ENCODE measurements at places on chromosomes 11 and 22.

DNA sequence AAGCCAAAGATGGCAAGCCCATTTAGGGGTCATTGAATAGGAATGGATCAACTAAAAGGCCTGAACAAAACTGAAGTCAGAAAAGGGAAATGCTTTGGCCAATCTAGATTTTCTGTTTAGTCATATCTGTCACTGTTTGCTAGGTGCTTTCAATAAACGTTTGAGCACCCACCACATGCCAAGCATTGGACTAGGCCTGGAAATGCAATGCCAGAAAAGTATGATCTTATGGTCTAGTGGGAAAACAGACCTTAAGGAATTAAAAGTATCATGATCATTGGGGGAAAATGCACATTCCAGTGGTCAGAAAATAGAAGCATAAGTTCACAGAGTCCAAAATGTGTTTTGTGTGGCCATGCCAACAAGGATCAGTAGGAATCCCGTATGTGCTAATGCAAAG lies 76.8 kb upstream of the BIRC3 start:
- DNase-seq = no peak

GRCh38 chr22:49087198-49087597 lies 740.5 kb downstream of the BRD1 start:
- no peak for DNase-seq

- no peak for DNase-seq
Observed at GRCh38 chr11:112345166-112345565, 84.5 kb upstream of the PLET1 start.

DNA sequence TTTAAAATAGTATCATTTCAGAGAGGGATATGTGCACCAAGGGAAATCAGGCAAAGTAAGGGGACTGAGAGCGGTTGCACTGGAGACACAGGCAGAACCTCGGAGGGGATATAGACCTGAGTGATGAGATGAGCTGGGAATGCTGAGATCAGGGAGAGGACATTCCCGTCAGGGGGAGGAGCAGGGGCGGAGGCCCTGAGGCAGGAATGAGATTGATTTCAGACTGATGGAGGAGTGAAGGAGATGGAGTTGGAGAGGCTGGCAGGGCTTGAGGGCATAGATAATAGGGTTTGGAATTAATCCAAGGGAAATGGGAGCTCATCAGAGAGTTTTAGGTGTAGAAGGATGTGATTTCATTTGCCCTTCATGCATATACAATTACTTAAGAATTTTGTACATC lies 13.2 kb downstream of the CD6 start:
- DNase-seq = no peak

- DNase-seq = no peak
Observed at GRCh38 chr11:12160680-12161079, 50.3 kb downstream of the MICAL2 start.

GRCh38 chr11:20933086-20933485 lies 263.7 kb downstream of the NELL1 start:
- no peak for DNase-seq

DNA sequence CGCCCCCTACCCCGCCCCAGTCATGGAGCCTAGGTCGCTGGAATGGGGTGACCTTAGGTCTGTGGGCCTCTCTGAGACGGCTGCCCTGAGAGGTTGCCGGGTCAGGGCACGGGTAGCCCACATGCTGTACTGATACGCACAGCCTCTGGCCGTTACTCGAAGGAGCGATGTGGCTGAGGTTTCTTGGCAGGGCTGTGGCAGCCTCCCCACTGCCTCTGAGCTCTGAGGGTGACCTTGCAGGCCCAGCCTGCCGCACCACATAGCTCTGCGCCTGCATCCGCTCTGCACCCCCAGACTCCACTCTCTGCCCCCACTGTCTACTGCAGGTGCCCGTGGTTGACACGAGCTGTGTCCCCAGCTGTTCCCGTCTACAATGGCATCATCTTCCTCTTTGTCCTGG lies 7.3 kb downstream of the ZDHHC8 start:
- DNase-seq = no peak

- no peak for DNase-seq
Observed at GRCh38 chr22:44181912-44182587, 1.3 kb downstream of the PARVG start.

- DNase-seq = no peak
Observed at GRCh38 chr22:50705219-50705691, 32.6 kb downstream of the SHANK3 start.

DNA sequence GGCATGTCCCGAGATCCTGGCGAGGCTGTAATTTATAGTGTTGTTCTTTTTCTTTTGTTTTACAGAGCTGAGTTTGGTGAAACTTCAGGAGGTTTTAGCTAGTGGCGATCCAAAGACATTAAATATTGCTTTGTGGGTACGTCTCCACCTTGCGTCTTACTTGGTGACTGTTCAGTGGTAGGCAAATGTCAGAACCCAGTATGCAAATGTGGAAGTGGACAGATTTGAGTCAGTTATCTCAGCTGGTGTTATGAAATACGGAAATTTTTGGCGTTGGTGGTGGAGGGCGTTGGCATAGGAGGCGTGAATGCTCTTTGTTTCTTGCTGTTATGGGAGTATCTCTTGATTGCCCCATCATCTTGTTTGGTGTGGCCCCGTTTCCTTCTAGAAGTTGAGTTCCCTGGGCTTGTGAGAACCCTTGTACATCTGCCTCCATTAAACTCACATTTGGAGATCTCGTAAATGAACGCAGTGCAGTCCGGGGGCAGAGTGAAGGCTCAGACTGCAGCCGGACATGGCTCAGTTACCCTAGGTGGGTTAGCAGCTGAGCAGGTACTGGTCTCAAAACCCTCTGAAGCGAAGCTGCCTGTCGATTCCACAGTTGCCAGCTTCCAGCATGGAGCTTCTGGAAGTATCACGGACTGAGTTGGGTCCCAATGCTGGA lies 39.9 kb downstream of the PTPRJ start:
- DNase-seq = no peak

- no peak for DNase-seq
Observed at GRCh38 chr11:11480971-11481370, 127.9 kb upstream of the CSNK2A3 start.

DNA sequence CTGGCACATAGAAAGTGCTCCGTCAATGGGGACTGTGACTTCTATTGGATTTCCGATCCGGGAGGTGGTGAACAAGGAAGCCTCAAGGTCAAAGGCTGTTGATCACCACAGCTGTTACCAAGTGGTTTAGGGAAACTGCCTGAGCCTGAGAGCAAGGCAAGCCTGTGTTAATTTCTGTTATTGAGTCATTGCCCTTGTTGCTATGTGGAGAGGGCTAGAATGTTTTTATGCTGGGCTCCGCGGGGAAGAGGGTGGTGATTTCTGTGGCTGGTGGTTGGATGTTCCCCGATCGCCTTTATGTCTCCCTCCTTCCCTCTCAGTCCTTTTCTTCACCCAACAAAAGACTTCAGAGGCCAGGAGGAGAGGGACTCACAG lies 108.5 kb upstream of the ALX4 start:
- DNase-seq = no peak

- DNase-seq = peak; percentile 100
Observed at GRCh38 chr11:1830322-1831223, 4.2 kb upstream of the SYT8 start.

- no peak for DNase-seq
Observed at GRCh38 chr11:95324826-95325225, 93.8 kb upstream of the SESN3 start.

GRCh38 chr11:35116762-35117640 lies 22.0 kb upstream of the CD44 start:
- DNase-seq = no peak

DNA sequence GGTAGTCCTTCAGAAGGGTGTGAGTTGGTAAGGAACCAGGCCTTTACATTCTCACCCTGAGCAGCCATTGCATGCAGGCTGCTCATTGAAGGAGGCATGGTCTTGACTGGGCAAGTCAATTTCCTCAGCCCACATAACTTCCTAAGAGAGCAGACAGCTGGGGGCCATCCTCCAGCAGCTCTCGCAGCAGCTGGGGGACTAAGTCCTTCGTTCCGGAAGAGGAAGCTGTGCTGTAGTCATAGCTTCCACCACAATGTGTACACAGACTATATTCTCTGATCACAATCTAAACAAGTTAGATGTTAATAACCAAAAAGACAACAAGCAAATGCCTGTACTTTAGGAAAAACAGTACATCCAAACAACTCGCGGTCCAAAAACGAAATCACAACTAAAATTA lies 30.1 kb upstream of the MPPED1 start:
- no peak for DNase-seq

DNA sequence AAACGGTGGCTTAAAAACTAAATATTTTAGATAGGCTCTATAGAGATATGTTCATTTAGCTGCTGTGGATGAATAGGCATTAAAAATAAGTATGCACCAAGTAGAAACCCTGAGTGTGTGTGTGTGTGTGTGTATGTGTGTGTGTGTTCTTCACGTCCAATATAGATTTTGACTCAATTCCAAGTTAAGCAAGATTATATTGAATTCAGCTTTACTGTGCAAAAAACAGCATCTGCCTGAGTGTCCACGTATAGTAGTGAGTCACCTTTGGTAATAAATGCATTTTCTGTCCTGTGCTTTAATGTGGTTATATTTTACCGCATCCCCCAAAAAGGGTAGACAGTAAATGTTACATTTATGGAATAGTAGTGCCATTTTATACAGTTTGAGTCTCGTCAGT lies 71.2 kb downstream of the PDHX start:
- DNase-seq = no peak

DNA sequence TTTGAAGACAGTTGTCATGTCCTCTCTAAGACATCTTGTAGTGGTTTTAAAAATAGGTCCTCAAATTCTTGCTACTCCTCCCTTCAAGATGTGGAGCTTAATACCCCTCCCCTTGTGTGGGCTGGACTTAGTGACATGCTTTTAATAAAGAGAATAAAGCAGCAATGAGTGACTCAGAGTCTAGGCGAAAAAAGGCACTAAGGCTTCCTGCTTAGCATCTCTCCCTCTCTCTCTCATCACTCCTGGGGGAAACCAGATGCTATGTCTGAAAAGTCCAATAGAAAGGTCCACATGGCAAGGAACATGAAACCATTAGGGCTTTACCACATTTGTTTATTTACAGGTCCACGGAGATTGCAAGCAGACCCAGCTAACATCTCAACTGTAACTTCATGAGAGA lies 11.7 kb downstream of the SERGEF start:
- no peak for DNase-seq

GRCh38 chr11:121467471-121467870 lies 14.7 kb upstream of the SORL1-AS1 start:
- no peak for DNase-seq

GRCh38 chr11:2271077-2271326 lies 614 bp upstream of the ASCL2 start:
- DNase-seq = no peak

DNA sequence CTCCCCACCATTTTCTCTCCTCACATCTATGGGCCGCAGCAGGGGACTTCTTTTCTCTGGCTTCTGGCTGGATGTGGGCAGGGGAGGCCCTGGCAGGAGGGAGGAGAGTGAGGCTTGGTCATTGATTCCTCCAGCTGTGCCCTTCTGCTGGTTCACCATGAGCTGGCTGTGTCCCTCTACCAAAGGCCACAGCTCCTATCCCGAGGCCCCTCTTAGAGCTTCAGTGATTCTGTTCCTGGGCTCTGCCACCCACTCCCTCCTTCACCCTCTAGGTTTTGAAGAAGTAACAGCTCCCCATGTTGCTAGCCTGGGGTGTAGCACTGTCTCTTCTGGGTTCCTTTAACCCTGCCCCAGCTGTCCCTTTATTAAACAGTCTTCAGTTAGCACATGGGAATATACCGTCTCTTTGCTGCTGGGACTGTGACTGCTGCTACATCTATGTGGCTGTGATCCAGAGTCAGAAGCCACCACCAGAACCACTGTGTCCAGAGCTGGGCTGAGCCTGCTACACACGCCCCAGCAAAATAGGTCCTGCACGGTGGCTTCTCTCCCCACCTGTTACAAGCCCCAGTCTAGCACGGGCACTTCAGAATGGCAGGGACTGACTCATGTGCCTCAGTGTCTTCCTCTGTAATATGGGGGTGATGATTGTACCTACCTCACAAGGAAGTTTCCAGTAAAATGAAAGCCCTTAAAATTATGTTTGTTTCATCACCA lies 578 bp upstream of the PARVG start:
- DNase-seq = no peak

- no peak for DNase-seq
Observed at GRCh38 chr11:73753938-73754337, 6.9 kb downstream of the RAB6A start.

GRCh38 chr11:70872955-70873735 lies 379.2 kb downstream of the SHANK2 start:
- no peak for DNase-seq

DNA sequence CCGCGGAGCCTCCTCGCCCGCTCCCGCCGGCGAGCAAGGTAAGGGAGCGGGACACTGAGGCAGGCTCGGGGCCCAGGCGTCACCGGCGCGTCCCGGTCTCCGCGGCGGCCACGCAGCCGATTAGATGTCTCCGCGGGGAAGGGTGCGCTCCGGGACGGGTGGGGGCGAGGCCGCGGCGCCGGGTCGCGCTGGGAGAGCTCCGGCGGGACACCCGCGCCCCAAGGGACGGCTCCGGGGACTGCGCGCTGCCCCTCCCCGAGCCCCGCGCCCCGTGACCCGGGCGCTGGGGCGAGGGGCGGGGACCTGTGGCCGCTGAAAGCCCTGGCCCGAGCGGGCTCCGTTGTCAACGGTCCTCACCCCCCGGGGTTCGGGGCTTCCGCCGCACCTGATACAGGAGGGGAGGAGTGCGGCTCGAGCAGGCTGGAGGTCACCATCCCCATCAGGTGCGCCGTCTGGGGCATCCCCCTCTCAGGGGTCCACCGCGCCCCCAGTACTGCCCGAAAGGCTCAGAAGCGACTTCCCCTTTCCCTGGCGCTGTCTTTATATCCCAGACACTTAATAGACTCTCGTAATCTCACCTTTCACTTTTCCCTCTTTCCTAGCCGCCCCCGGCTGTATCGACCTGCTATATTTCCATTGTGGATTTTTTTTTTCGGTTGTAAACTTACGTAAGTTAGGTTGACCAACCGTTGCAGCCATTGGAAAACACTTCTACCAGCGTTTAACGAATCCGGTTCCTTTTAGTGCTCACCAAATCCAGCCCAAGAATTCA lies 573 bp downstream of the PPFIA1 start:
- no peak for DNase-seq

GRCh38 chr11:14668731-14669301 lies 25.2 kb downstream of the PDE3B start:
- no peak for DNase-seq

DNA sequence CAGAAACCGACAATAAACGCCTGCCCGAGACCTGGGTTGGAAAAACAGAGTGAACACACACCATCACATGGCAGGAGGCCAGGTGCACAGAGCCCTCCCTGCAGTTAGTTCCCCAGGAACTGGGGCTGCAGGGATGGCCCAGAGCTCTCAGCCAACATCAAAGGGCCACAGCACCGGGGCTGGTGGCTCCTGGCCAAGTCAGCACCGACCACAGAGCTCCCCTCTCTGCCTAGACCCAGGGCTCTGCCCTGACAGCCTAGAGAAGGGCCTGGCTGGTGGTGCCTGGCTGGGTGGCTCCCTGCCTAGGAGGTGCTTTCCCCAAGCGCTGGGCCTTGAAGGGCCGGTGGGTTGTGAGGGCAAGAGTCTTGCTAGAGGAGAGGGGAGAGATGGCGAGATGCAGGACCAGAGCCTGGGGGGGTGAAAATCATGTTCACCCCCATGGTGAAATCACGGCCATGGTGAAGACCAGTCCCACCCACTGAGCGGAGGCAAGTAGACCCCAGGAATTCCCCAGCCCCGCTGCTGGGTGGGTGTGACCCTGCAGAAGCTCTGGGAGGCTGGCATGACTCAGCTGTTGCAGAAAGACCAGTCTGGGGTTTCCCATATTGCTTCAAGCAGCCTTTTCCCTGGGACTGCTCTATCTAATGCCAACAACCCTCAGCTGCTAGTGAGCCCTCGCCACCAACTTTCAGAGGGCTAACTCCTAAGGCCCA lies 7.2 kb upstream of the BID start:
- DNase-seq = peak; percentile 52
